ENCODE measurements at places on chromosomes 2 and 18.

DNA sequence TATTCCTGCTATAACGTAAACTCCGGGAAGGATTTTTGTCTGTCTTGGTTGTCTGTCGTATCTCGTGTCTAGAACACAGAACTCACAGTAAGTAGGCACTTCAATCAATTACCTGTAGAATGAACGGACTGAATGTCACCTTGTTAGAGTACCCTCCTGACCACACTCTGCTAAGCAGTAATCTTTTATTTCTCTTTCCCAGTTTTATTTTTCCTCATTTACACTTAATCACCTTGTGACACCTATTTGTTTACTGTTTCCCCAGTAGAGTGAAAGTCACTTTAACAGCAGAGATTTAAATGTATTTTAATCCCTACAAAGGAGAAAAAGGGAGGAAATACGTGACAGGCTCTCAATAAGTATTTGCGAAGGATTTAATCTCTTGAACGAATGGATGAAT is 514 bp upstream of the EPB41L5 start:
- no peak for DNase-seq

DNA sequence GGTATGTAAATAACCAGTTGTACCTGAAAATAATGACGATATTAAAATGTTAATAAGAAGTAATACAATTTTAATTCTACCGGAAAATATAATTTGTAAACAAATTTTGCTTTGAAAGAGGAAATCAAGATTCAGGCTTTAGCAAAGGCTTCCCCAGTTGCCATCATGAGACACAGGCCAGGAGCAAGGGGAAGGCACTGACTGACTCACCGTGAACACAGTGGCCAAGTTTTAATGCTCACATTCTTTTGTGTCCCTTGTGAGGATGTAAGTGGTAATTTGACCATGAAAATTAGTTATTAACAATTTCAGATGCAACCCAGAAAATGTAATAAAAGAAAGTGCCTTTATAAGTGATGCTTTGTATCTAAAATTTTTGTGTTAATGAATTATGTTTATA is 164.1 kb downstream of the GREB1L start:
- DNase-seq, result no peak

GRCh38 chr18:25953111-25953510 is 137.3 kb downstream of the SS18 start:
- no peak for DNase-seq

GRCh38 chr2:210660-211059 is 53.2 kb downstream of the SH3YL1 start:
- no peak for DNase-seq

DNA sequence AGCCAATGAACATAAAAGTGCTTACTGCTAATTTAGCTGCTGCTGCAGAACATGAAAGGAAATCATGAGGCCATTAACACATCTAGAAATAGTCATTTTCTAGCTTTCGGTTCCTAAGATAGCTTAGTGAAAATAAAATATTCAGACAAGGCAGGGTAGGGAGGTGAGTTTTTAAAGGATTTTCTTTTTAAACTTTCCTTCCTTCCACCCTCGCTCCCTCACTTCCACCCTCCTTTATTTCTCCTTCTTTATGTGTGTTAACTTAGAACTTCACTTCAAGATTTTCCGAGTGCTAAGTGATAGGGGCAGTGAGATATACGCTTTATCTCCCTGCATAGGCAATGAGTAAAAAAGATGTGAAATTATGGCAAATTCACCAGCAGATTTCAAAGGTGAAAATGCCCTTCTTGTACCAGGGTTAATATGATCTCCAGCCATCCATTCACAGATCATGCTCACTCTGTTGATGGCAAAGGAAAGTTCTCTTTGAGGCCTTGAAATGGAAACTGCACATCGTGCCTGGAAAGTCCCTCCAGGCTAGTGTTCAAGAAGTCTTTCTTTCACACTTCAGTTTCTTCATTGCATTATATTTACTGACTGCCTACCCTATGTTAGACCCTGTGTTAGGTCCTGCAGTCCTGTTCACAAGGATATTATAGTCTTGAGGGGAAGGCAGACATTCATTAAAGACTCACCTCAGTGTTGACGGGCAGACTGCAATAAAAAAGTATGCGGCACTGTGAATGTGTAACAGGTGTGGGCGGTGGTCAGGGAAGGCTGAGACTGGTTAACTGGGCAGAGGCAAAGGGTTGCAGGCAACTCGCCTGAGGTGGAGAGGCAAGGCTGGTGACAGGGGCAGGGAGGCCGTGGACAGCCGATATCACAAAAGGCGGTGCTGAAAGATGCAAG is 200.8 kb downstream of the PLCL1 start:
- DNase-seq, result no peak

GRCh38 chr2:155412598-155412997 is 714.1 kb downstream of the KCNJ3 start:
- DNase-seq, result no peak

Measured in GM04504 (cell line).